ENCODE measurements at places on chromosomes 13 and 19.

DNA sequence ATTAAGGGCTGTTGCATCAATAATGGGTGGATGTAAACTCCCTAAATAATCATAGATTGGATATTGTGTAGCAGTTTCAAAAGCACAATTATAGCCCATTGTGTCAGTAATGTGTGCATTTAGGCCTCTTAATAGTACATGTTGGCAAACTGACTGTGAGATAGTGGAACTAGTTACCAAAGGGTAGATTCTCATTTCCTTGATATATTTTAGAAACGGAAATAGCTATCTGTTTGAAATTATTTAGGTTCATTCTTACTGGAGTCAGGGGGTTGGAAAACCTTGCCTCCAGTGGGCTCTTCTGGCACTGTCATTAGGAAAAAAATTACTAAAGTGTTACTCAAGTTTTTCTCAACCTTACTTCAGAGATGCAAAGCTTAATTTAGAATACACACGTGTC, 1074.9 kb downstream of the PCDH17 start:
- no peak for DNase-seq

DNA sequence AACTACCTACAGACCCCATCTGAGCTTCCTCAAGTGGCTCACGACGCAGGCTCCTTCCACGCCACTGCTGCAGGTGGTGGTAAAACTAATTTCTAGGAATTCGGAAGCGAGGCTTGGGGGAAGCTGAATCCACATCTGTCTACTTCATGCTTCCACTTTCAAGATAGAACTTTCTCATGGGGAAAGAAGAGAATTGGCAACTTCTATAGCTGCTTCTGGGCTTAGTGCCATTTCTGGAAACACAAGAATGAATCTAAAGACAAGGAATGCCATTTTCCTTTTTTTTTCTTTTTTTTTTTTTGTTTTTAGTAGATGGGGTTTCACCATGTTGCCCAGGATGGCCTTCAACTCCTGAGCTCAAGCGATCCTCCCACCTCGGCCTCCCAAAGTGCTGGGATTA, 2.8 kb upstream of the NLRP12 start:
- DNase-seq = no peak

GRCh38 chr13:111099290-111099689, 15.8 kb upstream of the ARHGEF7 start:
- DNase-seq = no peak

- no peak for DNase-seq
These were observed 2.3 kb upstream of the ZNRF4 start for GRCh38 chr19:5452594-5453565.

DNA sequence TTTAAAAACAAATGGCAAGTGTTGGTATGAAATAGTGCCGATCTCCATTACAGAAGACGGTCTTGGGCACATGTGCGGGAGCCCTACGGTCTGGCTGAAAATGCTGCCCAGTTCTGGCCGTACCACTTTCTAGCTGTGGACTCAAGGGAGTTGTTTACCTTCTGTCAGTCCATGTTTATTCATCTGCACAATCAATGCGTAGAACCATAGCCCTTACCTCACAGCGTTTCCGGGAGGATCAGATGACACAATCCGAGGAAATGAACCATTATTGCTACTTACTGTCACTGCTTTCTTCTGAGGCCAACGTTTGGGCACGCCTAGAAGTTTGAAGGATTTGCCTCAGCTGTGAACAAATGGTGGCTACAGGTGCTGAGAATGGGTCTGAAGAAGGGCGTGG, 31.2 kb downstream of the GADD45B start:
- DNase-seq = no peak
